ENCODE measurements at places on chromosomes 5 and 9. TPM values are rescaled to one million over a fixed set of nuclear protein-coding genes. Genes with fewer than 3 reads are reported as not detected.

THOC3 gene
- total RNA-seq = 26.1 TPM

SLIT3 gene
- 0.64 TPM for total RNA-seq

GRCh38 chr9:115194216-115194615 is 76.3 kb upstream of the TNC start:
- no peak for DNase-seq

GRCh38 chr9:90343366-90343765 is 299.3 kb downstream of the DIRAS2 start:
- DNase-seq = no peak
